Omental fat pad (tissue), 4 donors: ENCODE measurements at places on chromosomes 2 and 18.

DNA sequence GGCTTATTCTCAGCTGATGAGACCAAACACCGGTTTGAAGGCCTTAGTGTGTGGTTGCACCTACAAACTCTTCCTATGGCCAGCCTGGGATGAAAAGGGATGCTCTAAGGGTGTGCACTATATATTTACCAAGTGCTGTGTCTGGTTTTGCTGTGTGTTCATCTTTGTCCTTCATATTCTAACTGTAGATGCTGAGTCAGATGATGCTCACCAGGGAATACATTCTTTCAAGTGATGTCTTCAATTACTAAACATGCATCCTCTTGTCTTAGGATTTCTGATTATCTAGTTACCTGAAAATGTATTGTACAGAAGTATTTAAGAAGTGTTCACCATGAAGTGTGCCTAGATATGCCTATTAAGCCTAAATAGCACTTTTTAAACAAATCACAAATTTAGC lies 1111.6 kb upstream of the ZEB2 start:
- no peak for DNase-seq

- no peak for DNase-seq
Measured at GRCh38 chr18:10225300-10225699, 229.1 kb upstream of the APCDD1 start.

DNA sequence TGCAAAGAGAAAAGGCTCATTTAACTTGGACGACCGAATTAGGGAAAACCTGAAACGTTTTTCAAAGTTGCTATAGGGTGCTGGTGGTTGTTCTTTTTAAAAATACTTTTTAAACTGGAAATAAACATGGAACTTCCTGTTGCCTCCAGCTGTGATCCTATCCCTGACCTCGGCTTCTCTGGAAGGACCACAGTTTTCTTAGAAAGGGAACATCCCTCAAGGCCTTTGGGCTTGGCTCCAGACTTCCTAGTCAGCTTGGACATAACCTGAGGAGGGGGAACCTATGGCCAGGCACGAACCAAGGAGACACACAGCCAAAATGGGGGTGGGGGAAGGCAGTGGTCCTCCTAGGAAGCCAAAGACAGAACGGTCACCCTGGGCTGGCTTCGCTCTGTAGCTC lies 57.7 kb downstream of the CENPO start:
- no peak for DNase-seq

DNA sequence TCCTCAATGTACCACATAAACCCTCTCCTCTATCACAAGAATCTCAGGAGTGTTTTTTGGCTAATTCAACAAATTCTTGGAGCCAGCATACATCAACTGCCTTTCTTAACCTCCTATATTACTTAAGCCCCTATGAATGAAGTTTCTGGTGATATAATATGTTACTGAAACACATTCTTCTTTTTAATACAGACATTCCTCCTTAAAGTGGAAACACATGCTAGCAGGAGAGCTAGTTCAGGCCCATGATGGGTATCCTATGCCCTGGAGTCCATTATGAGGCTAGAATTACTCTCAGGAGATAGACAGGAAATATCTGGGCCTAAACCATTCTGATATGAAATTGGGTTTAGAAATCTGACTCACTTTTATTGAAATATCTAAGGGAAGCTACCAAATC lies 26.6 kb upstream of the RMDN2 start:
- DNase-seq = no peak

DNA sequence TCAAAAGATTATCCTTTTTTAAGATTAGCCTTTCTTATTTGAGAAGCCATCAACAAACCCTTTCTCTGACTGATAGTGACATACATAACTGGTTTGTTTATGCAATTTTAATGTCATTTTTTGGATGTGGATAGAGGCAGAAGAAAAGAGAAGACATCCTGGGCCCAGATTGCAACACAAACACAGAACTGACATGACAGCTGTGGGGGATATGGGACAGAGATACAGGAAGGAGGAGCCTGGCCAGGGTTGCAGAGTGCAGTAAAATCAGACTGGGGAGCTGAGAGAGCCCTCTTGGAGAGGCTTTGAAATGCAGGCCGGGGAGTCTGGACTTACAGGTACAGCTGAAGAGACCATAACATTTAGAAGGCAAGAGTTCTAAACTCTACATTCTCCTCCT lies 65.1 kb downstream of the SIGLEC15 start:
- no peak for DNase-seq

GRCh38 chr2:160207271-160207670 lies 7.2 kb upstream of the ITGB6 start:
- no peak for DNase-seq

- DNase-seq = no peak
Measured at GRCh38 chr2:171141320-171141719, 19.4 kb downstream of the TLK1 start.

GRCh38 chr2:45339253-45339652 lies 271.8 kb downstream of the SRBD1 start:
- DNase-seq = no peak

DNA sequence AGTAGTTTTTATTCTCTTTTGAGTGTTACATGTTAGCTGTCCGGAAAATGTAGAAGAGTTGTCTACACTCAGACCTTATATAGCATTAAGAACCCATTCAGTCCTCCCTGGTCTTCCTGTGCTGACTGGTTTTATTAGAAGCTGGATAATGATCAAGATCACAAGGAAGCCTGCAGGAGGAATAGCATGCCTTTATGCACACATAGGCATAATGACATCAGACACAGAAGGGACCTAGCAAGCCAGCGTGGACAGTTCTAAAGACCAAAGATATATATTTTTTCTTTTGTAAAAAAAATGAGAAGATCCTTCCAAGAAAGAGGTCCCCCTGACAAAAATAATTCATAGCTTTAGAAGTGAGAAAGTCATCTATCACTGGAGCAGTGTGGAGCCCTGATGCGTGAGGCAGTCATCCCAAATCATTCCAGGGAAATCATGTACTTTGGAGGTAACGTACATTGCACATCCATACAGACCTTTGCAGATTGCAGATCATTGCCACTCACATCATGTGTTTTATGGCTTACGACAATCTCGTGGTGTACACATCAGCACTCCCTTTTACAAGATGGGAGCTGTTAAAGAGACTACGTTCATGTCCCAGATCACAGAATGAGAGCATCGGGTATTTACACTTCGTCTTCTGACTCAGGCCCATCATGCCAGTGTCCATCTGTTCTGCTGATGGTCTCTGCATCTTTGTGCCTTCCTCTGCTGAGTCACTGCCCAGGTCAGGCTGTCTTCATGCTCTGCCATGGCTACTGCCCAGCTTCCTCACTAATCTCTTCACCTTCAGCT lies 334.0 kb downstream of the SOCS6 start:
- no peak for DNase-seq

DNA sequence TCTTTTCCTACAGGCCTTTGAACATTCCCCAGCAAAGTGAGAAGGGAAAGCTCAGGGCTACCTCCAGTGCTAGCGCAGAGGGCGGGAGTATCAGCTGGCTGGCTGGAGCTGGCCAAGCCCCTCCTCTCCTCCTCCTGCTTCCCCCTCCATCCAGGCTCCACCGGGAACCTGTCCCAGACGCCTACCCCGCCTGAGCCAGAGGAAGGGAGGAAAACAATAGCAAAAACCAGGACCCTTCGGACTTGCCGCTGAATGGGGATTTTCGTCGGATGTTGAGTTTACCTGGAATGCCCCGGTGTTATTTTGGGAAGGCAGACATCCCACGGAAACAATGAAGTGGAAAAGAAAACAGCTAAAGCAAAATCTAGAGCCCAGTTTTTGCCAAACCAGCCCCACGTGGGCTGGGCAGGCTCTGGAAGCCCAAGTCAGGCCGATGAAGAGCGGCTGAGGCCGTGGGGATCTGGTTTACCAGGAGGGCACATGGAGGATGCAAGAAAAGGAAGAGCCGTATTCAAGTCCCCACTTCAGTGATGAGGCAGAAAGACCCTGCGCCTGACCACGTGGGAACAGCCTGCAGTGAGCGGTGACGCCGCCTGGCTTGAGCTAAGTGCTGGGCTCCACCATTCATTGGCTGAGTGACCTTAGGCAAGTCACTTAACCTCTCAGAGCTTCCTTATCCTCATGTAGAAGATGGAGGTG lies 100.4 kb upstream of the LCLAT1 start:
- DNase-seq = no peak

DNA sequence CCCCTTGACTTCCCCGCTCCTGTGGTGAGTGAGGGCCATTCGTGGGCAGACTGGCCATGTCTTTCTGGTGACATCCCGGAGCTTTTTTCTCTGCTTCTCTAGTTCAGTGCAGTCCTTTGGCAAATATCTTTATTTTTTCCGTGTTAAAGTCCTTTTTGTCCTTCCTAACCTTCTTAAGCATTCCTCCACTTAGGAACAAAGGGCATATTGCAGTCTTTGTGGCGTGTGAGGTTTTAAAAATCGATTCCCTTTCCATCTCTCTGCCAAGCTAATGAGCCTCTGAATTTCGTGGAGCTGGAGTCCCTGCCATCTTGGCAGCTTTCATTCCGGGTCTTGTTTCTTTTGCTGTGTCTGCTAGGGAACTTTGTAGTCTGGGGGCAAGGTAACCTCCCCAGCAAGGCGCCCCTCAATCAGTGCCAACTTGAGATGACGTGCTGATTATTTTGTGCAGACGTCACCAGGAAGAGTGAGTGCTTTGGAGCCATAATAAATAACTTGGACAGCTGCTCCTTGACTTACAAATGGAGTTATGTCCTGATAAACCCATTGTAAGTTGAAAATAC lies 5.1 kb downstream of the CNNM3 start:
- no peak for DNase-seq

DNA sequence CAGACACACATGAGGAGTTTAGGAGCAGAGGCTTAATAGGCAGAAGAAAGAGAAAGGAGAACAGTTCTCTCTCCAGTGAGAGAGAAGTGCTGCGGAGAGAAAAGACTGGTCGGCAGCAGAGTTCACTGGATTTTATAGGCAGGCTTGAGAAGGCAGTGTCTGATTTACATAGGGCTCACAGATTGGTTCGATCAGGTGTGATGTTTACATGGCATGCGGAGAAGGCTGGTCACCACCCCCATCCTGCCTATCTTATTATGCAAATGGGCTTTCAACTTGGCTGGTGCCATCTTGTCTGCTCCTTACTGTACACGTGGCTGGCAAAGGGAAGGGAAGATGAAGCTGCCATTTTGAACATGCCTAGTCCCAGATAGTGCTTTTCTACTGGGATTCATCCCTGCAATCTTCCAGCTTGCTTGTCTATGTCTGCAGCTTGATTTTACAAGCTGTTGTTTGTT lies 113.4 kb downstream of the AP1S3 start:
- no peak for DNase-seq

- no peak for DNase-seq
Measured at GRCh38 chr2:71679491-71679890, 226.1 kb downstream of the DYSF start.

DNA sequence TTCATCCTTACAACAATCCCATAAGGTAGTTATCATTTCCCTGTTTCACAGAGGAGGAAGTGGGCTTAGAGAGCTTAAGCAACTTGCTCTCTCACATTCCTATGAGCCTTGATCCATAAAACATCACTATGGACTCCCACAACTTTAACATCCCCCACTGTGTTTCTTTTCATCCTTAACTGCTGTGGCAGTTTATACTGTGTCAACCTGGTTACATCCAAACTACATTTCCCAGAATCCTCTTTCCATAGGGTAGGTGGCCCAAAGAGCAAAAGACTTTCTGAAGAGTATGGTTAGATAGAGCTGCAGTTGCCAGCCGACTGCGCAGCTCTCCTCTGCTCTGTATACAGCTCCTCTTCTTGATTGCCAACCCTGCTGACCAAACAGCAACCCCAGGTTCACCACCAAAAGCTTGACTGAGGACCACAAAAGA lies 22.5 kb downstream of the MAP3K2 start:
- DNase-seq = no peak

DNA sequence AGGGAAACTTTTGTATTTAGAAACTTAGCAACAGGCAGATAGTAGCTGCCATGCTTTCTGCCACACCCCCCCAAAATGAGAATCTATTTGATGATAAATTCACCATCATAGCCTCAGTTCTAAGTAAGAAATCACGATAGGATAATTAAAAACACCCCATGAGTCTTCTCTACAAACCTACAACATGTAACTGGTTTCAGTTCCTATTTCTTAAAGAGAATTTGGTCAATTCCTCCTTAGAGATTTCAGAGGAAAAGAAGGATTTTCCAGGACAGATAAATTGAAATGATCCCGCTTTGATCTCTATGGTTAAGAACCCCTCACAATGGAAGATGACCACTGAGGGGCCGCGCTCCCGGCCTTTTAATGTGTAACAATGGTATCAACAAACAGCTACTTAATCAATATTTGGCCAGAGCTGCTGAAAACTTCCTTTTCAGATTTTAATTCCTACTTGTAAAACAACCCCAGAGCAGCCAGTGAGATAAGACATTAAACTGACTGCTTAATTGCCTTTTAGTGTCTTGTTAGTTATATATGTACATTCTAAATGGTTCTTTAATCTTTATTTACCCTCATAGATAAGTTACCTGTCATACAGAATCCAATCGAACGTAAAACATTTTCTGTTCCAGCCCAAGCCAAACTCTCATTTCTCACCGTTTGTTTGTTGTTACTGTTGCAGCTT lies 10.1 kb downstream of the PAX3 start:
- no peak for DNase-seq

- no peak for DNase-seq
Measured at GRCh38 chr2:61419129-61419528, 51.8 kb downstream of the USP34 start.

DNA sequence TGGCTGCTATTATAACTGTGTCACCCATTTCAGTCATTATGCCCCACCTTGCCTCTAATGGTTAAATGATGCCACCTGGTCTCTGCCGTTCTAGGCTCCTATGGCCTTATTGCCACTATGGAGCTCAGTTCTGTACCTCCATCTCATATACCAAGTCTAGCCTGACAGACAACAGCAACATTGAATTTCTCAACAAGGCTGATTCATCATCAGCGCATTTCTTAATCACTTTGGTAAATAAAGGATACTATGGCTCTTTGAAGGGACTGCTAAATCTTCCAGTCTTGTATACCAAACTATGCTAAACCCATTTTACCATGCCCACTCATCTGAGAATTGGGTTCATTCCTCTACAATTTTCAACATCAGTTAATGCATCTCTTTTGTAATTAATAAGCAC lies 784.5 kb upstream of the CELF4 start:
- no peak for DNase-seq

- no peak for DNase-seq
Measured at GRCh38 chr2:220224691-220225543, 597.5 kb downstream of the SLC4A3 start.

DNA sequence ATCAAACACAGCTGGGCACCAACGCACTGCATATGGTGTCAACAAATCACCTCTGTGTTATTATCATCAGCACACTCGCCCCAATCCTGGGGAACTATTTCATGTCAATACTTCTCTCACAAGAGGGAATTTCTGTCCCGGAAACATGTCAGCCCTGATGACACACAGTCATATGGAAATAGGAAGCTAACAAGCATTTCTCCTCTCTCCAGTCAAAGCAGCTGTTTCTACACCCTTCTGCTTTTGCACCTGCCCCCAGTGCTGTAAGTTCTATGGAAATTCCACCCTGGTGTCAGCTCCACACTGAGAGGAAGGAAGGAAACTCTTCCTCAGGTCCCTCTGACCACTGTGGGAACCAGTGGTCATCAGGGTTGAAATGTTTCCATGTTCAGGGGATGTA lies 447.6 kb upstream of the ID2 start:
- no peak for DNase-seq

- DNase-seq = no peak
Measured at GRCh38 chr2:124079045-124079444, 54.0 kb downstream of the CNTNAP5 start.
